Activated CD4-positive, alpha-beta memory T cell treated with anti-CD3 and anti-CD28 coated beads, Interleukin-2, amount 10 ng/mL, durations not matched to agents 7 days and 5 days (primary cell): ENCODE measurements at places on chromosomes 7 and 10. TPM values are rescaled to one million over a fixed set of nuclear protein-coding genes. Genes with fewer than 3 reads are reported as not detected.

Gene CPA2
- not detected for total RNA-seq

Gene CAV2
- total RNA-seq, result not detected

- DNase-seq, result no peak
- H3K27ac ChIP-seq, result no peak overlapping the region
- no peak overlapping the region for H3K4me3 ChIP-seq
- H3K36me3 ChIP-seq, result no peaks in the 10 kb centered on the region
- H3K27me3 ChIP-seq, result peaks cover 3% of the 10 kb centered on the region
Measured at GRCh38 chr7:123864012-123864411, 19.0 kb downstream of the HYAL4 start.

- H3K4me1 ChIP-seq, result no peaks in the 10 kb centered on the region
- H3K4me3 ChIP-seq, result no peak overlapping the region
- no peaks in the 10 kb centered on the region for H3K36me3 ChIP-seq
- DNase-seq, result no peak
- peaks cover 27% of the 10 kb centered on the region for H3K27me3 ChIP-seq
Measured at GRCh38 chr10:14309593-14309992, 21.1 kb downstream of the FRMD4A start.

DNA sequence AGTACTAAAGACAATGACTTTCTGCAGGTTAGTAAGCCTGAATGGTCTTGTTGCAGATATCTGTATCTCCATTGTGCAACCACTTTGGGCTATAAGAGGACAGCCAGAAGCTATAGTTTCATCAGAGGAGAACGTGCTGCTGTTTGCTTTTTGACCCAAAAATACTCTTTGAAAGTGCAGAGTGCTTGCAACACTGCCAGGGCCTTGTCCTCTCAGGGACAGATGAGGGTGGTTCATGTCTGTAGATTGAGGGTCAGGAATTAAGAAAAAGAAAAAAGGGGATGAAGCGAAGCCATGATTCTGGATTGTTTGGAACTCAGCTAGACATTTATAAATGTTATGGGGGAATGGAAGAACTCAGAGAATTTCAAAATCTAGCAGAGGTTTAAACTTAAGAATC is 212.5 kb downstream of the SEC23IP start:
- H3K27ac ChIP-seq, result no peak overlapping the region
- H3K4me1 ChIP-seq, result no peaks in the 10 kb centered on the region
- H3K36me3 ChIP-seq, result no peaks in the 10 kb centered on the region
- H3K4me3 ChIP-seq, result no peak overlapping the region
- H3K27me3 ChIP-seq, result peaks cover 10% of the 10 kb centered on the region

GRCh38 chr7:83655951-83656556 is 7.1 kb upstream of the SEMA3E start:
- no peak for DNase-seq
- no peak overlapping the region for H3K27ac ChIP-seq
- no peaks in the 10 kb centered on the region for H3K27me3 ChIP-seq
- H3K36me3 ChIP-seq, result no peaks in the 10 kb centered on the region
- no peaks in the 10 kb centered on the region for H3K4me1 ChIP-seq
